ENCODE measurements at places on chromosomes 2 and 18.
A peak's percentile ranks its signal among the peaks of the same experiment; 100 is the strongest.

DNA sequence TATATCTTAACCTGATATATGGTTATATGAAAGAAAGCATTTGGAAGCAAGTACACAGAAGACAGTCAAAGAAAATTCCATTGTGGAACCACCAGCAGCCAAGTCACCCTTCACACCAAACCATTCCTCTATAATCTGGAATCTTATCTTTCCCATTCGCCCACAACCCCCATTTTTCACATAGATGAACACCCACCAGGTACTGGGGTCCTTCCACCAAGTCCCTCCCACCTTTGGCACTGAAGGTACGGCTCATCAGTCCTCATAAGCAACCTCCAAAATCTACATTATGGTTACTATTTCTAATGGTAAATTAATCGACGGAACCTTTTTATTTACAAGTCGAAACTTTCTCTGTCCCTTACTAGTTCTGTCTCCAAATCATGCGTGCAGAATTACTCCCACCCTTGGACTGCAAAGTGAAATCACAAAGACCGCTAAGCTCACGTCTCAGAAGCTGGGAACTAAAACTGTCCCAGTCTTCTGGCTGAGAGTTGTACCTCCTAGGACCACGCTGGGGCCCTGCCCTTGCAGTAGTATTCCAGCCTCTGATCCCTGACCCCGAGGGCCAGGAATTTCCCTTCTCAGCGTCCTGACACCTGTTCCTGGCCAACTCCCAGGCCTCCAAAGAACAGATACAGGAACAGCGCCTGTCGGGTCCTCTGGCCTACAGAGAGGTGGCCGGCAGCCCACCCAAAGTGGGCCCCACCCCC lies 702 bp downstream of the OLA1 start:
- peak; percentile 47 for DNase-seq

DNA sequence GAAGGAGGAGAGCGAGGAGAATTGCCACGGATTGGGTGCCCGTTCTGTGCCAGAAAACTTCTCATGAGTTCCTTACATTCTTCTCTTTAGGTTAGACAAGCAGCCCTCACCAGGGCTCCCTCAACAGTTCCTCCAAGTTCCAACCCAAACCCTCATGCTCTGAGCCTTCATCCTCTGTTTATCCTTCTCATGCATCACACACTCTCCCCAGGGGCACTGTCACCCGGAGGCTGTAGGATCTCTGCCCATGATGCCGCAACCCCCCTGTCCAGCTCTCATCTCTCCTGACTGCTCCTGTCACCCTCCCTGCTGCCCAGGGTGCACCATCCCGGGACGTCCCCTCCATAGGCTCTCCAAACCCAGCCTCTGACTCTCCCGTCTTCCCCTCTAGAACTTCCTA lies 99.4 kb upstream of the MYCN start:
- DNase-seq = no peak

- peak; percentile 21 for DNase-seq
Observed at GRCh38 chr18:77162580-77162979, 30.0 kb upstream of the MBP start.

DNA sequence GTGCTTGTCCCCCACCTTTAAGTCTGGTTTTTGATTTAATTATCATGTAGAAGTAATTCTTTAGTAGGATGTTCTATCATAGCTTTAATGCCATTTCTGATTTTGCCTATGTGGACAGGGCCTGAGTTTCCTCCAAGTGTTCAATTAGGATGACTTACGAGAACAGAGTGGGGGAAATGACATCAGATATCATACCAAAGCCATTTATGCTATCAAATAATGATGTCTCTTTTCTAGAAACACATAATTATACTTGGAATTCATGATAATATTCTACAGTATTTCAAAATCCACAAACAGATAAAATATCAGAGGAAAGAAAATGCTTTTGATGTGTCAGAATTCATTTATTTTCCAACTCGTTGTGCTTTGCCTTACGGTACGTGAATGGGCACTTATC lies 165.9 kb upstream of the SPRED2 start:
- DNase-seq = no peak

- DNase-seq = no peak
Observed at GRCh38 chr2:126653761-126654160, 2.2 kb upstream of the GYPC start.

Measured in KBM-7 (cell line).